CD4-positive, alpha-beta T cell (primary cell): ENCODE measurements at places on chromosomes 6 and 20. TPM values are rescaled to one million over a fixed set of nuclear protein-coding genes. Genes with fewer than 3 reads are reported as not detected.

GRCh38 chr6:72631480-72631879 lies 9.6 kb downstream of the KCNQ5 start:
- DNase-seq: no peak
- no peak overlapping the region for H3K4me3 ChIP-seq
- no peaks in the 10 kb centered on the region for H3K27me3 ChIP-seq
- H3K36me3 ChIP-seq: no peaks in the 10 kb centered on the region
- H3K4me1 ChIP-seq: no peaks in the 10 kb centered on the region

- DNase-seq: no peak
- H3K4me3 ChIP-seq: no peak overlapping the region
- no peak overlapping the region for H3K27ac ChIP-seq
- H3K27me3 ChIP-seq: no peaks in the 10 kb centered on the region
- no peaks in the 10 kb centered on the region for H3K36me3 ChIP-seq
Observed at GRCh38 chr20:13422637-13423036, 201.6 kb downstream of the ISM1 start.

DNA sequence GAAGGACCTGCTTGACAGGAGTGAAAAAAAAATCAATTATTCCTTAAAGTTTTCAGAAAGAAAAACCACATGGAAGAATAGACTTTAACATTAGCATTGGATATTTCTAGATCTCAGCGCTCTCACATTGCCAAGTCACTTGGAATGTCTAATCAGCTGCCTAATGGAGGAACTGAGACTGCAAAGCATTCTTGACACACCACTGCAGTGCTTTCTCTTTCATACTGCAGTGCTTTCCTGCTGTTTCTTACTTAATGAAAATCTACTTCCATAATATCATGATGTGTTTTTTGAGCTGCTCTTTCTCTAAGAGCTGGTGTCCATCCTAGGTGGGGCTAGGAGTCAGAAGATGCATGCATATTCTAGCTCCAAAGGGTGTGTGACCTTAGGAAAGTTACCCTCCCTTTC lies 20.4 kb upstream of the MCM3 start:
- peaks cover 71% of the 10 kb centered on the region for H3K4me1 ChIP-seq
- H3K4me3 ChIP-seq: peak overlapping the region; percentile 10
- no peaks in the 10 kb centered on the region for H3K36me3 ChIP-seq
- H3K27ac ChIP-seq: peak overlapping the region; percentile 89

DNA sequence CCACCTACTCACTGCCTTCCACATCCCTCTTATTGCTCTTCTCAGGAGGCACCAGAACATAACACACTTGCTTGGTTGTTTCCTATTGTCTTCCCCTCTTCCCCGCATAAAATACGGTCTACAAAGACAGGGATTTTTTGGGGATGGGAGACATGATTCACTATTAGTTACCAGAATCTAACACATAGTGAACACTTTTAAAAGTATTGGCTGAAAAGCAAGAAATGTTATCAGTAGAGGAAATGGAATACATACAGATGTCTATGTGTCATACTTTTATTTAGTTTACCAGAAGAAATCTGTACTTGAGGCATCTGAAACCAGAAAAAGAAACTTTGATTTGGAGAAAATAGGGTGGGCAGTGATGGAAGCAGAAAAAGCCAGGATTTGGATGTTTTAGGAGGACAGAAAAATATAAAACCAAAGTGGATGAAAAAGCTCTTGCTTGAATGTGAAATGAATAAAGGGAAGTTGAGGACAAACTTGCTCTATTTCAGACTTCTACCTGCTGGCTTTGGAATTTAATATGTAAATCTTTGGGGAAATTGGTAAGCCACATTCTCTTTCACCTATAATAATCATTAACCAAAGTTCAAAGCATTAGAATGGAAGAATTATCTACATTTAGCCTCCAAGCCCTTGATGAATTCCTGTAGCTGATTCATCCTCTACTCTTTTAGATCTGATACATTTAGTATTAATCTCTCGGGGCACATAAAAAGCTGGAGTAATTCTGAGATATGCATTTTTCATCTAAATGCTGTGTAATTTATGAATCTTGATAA lies 82.6 kb downstream of the DOK5 start:
- no peaks in the 10 kb centered on the region for H3K4me1 ChIP-seq
- no peak for DNase-seq
- H3K27me3 ChIP-seq: no peaks in the 10 kb centered on the region

GRCh38 chr6:105319331-105319730 lies 83.6 kb downstream of the PREP start:
- H3K4me3 ChIP-seq: no peak overlapping the region
- no peaks in the 10 kb centered on the region for H3K4me1 ChIP-seq
- DNase-seq: no peak

DNA sequence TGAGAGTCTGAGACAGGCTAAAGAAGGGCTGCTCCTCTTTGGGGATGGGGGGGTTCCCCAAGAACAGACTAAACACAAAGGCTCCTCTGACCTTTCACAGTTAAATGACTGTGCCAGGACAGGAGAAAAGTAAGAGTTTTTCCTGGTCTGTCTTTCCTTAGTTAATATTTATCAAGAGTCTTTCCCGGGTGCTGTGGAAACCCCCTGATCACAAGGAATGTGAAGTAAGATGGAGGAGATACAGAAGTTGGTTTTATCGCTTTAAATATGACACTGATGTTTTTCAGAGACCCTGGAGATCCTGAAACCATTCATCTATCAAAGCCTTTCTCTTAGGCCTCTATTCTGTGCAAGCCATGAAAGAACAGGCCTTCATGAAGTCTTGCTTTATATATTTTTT lies 105.8 kb downstream of the RNF144B start:
- no peaks in the 10 kb centered on the region for H3K27me3 ChIP-seq
- DNase-seq: no peak
- no peaks in the 10 kb centered on the region for H3K36me3 ChIP-seq
- no peak overlapping the region for H3K27ac ChIP-seq
- no peak overlapping the region for H3K4me3 ChIP-seq

DNA sequence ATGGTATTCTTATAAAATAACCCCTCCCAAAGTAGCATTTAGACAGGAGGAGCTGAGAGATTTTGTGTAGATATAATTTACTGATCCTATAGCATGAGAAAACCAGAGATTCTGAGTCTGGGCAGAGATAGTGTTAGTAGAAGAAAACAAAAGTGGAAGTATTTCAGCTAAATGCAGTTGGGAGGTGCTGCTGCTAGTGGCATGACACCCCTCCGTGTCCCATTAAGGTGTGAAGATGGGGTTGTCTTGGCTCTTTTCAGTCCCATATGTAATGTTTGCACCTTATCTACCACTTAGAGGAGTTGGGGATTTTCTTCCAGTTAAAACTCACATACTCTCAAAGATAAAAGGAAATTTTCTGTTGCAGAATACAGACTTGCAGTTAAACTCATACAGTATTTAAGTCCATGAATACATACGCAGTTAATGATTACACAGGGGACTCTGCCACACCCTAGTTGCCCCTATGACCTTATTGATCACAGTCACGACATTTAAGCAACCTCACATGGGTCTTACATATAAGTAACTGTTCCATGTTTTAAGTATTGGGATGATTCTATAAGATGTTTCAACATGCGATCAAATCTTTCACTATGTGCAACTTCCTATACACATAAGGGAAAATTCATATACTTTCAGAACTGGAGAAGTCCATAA lies 11.5 kb downstream of the TAAR2 start:
- H3K27ac ChIP-seq: no peak overlapping the region
- H3K36me3 ChIP-seq: no peaks in the 10 kb centered on the region
- DNase-seq: no peak
- no peak overlapping the region for H3K4me3 ChIP-seq
- no peaks in the 10 kb centered on the region for H3K27me3 ChIP-seq

DNA sequence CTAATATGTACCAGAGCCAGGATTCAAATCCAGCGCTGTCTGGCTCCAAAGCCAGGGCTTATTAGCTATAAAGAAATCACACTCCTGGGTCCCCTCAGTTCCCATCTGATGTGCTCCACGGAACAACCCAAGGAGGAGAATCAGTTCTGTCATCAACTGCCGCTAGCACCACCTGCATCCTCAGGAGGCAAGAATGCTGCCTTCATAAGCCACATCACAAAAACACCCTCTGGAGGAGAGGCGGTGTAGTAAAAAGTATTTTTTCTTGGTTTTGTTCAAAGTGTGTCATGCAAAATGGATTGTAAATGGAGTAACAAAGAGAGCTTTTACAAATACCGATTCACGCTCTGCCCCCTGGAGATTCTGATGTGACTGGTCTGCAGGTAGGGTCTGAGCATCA lies 57.1 kb downstream of the TNFRSF21 start:
- no peak overlapping the region for H3K4me3 ChIP-seq
- H3K27me3 ChIP-seq: no peaks in the 10 kb centered on the region
- DNase-seq: no peak

DNA sequence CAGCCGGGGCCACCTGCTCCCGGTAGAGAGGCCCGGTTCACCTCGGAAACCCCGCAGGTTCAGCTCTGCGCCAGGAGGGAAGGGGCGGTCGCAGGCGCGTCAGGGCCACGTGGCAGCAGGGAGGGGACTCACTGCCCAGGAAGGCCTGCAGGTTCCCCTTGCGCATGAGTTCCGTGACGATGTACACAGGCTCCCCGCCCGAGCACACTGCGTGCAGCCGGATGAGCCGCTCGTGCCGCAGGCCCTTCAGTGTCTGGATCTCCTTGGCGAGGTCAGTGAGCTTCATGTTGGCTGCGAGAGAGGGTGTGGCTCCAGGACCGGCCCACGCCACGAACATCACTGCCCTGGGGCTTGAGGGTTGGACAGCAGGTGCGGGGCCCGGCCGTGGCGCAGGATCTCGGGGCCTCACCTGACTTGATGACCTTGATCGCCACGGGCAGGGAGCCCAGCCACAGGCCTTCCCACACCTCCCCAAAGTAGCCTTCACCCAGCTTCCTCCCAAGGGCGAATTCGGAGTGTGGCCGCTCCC lies 4.9 kb upstream of the PTK6 start:
- no peak overlapping the region for H3K27ac ChIP-seq
- no peaks in the 10 kb centered on the region for H3K27me3 ChIP-seq
- no peak for DNase-seq
- H3K4me1 ChIP-seq: peaks cover 28% of the 10 kb centered on the region
- H3K4me3 ChIP-seq: no peak overlapping the region

- DNase-seq: no peak
- H3K27ac ChIP-seq: no peak overlapping the region
- no peaks in the 10 kb centered on the region for H3K4me1 ChIP-seq
- no peaks in the 10 kb centered on the region for H3K36me3 ChIP-seq
Observed at GRCh38 chr6:101770116-101770515, 376.6 kb downstream of the GRIK2 start.

DNA sequence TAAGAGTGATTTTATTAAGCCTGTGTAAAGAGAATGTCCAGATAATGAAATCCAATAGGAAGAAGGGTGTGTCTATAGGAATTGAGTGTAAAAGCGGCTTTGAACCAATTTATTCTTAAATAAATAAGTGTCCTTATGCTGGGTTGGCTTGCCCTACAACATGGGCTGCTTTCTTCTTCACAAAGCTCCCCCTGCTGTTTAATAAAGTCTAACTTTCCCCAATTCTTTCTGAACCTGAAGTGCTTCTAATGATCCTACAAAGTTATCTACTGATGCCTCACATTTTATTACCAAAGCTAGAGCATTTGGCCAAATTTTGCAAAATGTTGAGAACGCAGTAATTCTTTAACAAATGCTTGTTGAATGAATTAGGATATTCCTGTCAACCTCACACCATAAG lies 36.3 kb upstream of the SIRT5 start:
- no peak overlapping the region for H3K27ac ChIP-seq
- H3K27me3 ChIP-seq: no peaks in the 10 kb centered on the region
- no peak for DNase-seq

GRCh38 chr6:43644940-43645612 lies at the start of gene RSPH9:
RSPH9 (plus strand) TSS chr6:43645036; CDS start chr6:43645099, 63 bp downstream.
- H3K27me3 ChIP-seq: no peaks in the 10 kb centered on the region
- peak; percentile 70 for DNase-seq
- H3K4me1 ChIP-seq: peaks cover 15% of the 10 kb centered on the region
- peak within 1 kb of the TSS; percentile 55 for H3K4me3 ChIP-seq
- H3K36me3 ChIP-seq: peaks cover 21% of the 10 kb centered on the region

GRCh38 chr6:68758559-68758958 lies 123.5 kb downstream of the ADGRB3 start:
- H3K36me3 ChIP-seq: no peaks in the 10 kb centered on the region
- H3K4me1 ChIP-seq: no peaks in the 10 kb centered on the region
- H3K27me3 ChIP-seq: no peaks in the 10 kb centered on the region
- no peak overlapping the region for H3K4me3 ChIP-seq

DNA sequence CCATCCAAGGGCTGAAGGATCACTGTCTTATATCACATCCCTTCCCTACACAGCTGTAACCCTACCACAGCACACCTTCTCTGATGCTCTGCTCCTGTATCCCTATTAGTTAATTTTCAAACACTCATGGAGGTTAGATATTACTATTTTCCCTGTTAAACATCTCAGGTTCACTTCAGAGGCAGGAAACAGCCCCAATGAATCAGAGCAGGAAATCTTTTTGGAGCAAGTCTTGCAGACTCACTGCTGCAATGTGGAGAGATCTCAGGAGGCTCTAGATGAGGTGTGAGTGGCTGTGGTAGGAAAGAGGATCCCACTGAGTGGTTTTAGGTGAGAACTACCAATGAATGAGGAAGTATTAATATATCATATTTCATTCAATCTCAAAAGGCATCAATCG lies 19.7 kb upstream of the HTR1B start:
- H3K27ac ChIP-seq: no peak overlapping the region
- no peaks in the 10 kb centered on the region for H3K27me3 ChIP-seq
- no peaks in the 10 kb centered on the region for H3K4me1 ChIP-seq
- no peak overlapping the region for H3K4me3 ChIP-seq

DNA sequence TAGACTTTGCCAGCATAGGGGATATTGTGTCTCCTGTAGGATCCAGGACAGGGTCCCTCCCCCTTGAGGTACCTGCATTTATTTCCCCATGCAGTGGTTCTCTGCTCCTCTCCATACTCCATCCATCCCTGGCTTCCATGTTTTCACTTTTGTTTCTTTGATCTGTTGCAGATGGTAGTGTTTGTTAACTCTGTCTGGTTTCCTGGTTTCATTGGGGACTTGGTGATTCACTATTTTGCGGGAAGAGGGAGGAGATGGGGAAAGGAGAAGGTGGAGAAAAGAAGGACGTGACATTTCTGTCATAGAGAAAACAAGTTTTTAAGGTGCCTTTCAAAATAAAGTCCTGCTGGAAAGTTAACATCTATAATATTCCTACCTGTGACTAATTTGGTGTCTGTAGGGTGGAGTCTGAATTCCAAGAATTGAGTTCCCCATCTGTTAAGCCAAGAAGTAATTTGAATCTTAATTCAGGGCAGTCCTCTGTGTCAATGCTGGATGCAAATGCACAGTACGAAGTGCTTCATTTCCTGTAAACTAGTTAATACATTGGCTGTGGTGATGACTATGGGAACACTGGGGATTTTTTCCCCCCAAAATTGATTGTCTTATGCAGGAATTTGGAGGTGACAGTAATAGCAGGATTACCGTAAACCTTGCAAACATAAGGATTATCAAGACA lies 6.9 kb upstream of the RNF144B start:
- no peaks in the 10 kb centered on the region for H3K4me1 ChIP-seq
- no peaks in the 10 kb centered on the region for H3K36me3 ChIP-seq
- no peak overlapping the region for H3K4me3 ChIP-seq
- DNase-seq: no peak
- no peak overlapping the region for H3K27ac ChIP-seq
- H3K27me3 ChIP-seq: no peaks in the 10 kb centered on the region

The TMC2 gene
- not detected for total RNA-seq

The KIF25 gene
- total RNA-seq: not detected

The TCEA2 gene
- 29.9 TPM for total RNA-seq

The C2 gene
- total RNA-seq: 2.3 TPM

The C6orf163 gene
- total RNA-seq: 1.4 TPM

The BTNL2 gene
- total RNA-seq: not detected
